ENCODE measurements at places on chromosomes 3 and 15.

DNA sequence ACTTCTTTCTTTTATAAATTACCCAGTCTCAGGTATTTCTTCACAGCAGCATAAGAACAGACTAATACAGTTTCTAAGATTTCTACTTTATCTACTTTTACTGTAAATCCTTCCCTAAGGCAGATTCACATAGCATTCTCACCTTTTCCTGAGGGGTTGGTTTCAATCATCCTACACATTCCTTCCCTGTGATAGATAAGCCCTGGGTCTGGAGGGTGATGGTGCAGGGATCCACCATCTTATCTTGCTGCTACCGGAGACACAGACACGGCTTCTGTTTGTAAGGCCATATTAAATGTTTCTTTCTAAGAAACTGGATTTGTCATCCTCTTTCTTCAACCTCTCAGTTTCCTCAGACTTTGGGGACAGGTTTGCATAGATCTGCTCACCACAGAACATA lies 6.1 kb downstream of the IQCF5 start:
- no peak for DNase-seq

- peak; percentile 40 for DNase-seq
These were observed 2.0 kb upstream of the SOX2 start for GRCh38 chr3:181709537-181710279.

GRCh38 chr15:84654689-84655453 lies 788 bp upstream of the WDR73 start:
- DNase-seq: peak; percentile 82

GRCh38 chr15:29034151-29034550 lies 148.4 kb downstream of the APBA2 start:
- DNase-seq: no peak

DNA sequence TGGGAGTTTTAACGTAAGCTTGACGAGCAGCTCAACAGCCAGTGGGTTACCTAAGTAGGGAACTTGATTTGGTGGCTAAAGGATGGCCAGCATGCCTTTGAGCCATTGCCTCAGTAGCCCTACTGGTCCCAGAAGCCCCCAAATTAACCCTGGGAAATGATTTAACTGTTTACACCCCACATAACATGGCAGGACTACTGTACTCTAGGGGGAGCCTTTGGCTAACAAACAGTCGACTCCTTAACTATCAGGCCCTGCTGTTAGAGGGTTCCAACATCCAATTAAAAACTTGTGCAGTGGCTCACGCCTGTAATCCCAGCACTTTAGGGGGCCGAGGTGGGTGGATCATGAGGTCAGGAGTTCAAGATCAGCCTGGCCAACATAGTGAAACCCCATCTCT lies 9.4 kb upstream of the SMCO1 start:
- no peak for DNase-seq

DNA sequence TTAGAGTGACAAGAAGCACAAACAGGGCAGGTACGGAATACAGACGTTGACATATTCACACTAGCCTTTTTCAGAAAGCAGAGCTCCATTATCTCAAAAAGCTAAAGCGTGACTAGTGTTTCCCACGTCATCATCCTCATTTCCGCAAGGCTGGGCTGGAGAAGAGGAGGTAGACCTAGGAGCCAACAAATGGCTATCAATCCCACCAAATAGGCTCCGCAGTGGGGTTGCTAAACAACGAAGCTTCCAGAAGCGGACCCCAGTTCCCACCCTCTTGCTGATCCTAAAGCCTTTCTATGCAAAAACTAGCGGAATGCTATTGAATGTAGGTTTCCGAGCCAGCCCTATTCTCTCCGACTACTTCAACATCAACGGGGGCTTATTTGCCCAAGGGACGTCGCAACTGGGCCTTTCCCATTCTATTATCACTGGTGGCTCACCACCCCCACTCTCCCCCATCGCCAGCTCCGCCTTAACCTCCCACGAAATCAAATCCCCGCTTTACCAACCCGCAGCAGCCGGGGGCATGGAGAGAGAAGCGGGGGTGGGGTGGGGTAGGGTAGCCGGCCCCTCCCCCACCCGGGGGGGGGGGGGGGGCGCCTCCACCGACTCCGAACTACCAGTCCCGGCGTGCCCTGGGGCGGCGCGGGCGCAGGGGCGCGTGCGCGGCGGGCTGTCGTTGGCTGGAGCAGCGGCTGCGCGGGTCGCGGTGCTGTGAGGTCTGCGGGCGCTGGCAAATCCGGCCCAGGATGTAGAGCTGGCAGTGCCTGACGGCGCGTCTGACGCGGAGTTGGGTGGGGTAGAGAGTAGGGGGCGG lies at the start of gene MORF4L1:
Gene MORF4L1 (plus strand): TSS at position 736 of the 817 bp plus-strand sequence. CDS start 128 bp downstream, outside the sequence.
- DNase-seq: peak; percentile 98

- DNase-seq: peak; percentile 52
These were observed 77.8 kb downstream of the WWTR1 start for GRCh38 chr3:149579838-149580542.

DNA sequence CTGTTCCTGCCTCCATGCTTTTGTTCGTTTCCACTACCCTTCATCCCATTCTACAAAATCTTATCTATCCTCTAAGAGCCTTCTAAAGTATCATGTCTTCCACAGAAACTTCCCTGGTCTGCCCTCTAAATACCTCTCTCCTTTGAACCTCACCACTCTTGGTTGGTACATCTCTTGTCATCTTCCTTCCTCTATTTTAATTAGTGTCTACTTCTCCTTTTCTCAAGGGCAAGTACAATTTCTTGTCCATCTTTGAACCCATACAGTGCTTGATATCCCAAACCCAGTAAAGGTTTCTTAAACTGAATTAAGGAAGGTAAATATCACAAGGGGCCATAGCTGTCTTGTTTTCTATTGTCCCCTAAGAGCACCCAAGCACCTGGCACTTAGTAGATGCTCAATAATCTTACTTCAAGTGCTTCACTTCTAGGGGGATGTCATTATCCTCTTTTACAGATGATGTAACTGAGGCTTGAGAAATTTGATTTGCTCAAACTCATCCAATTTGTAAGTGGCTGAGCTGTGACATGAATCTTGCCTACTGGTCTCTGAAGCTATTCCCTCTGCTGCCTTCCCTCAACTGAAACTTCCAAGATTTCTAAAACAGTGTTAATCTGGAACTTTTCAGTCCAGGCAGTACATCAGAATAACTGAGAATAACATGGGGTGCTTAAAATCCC lies 2.6 kb upstream of the DAPK2 start:
- DNase-seq: no peak

GRCh38 chr3:44105571-44105970 lies 136.1 kb upstream of the TOPAZ1 start:
- DNase-seq: no peak

DNA sequence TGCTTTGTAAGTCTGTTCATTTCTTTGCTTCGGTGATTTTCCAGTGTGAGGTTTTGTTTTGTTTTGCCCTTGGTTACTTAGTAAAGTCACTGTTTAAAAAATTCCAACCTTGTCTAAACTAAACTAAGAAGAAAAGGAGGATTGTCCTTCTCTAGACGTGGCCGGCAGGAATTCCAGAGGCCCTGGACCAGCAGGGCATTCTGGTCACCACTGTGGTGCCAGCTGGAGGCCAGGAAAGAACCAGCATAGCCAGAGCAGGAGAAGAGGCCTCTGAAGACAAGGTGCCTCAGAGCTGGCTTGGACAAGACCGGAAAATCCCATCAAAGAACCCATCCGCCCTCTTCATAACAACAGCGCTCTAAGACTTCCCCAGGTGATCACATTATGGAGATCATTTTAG lies 8.2 kb downstream of the PLOD2 start:
- no peak for DNase-seq

DNA sequence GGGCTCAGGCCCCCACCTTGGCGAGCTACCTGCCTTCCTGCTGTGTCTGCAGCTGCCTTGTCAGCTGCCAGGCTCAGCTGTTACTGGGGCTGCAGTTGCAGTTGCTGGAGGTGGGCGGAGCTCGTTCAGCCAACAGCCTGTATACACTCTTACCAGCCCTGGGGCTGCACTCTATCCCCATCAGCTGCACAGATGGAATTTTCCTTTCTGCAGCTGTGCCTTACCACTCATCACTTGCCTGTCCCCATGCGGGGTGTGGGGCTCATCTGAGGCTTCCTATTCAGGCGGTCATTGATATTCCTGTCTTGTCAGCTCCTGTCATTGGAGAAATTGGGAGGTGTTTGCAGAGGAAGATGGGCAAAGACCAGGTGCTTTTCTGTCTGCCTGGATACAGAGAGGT lies 9.1 kb upstream of the SYN2 start:
- DNase-seq: no peak

DNA sequence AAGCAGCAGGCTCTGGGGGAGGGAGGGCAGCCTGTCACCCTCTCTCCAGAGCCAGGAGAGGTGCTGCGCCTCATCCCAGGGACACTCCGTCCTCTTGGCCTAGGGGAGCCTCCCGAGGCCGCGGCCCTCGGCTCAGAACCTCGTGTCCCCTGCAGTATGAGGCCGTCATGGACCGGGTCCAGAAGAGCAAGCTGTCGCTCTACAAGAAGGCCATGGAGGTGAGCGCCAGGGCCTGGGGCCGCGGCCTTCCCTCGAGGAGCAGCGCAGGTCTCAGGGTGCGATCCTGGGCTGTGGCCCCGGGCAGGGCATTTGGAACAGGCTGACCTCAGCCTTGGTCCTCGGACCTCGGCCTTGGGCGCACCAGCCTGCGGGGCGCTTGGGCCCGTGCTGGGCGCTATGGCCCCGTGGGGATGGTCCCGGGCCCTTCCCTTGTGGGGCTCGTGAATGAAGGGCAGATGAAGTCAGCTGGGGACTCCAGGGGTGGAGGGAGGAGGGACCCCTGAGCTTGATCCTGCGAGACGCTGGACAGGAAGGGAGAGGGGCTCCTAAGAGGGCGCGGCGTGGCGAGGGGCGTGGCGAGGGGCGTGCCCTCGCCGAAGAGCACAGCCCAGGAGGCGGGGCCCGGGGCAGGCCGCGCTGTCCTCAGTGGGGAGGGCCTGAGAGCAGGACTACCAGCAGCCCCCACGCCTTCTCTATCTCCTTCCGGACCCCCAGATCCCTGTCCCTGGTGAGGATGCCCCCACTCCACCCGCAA lies 32.9 kb downstream of the PSTPIP1 start:
- DNase-seq: no peak

- no peak for DNase-seq
These were observed 165.1 kb upstream of the UBE2E1 start for GRCh38 chr3:23640471-23641146.

DNA sequence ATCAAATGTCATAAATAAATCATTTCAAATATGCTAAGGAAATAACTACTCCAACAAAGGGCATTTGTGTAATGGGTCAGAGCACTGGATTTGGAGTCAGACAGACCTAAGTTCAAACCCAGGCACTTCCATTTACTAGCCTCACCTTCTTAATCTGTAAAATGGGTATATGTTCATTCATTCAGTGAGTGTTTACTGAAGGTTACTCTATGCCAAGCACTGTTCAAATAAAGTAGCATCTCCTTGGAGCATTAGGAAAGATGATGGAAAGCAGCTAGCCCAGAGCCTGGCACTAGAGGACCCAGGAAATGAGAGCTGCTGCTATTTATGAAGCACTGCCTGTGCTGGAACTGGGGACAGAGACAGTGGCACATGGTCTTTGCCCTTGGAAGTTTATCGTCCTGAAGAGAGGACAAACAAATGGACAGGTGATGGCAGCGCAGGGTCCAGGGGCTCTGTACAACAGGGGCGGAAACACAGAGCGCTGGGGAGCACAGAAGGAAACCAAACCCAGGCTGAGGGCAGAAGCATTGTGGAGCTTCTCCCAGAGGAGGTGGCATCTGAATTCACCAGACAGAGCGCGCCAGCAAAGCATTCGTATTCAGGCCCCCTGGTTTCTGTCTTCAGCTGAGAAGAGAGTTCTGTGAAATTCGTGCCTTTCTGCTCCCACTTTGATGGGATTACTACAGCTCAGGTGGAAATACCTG lies 19.0 kb downstream of the TM4SF4 start:
- DNase-seq: no peak

GRCh38 chr3:118536764-118537163 lies 497.9 kb downstream of the IGSF11 start:
- no peak for DNase-seq

DNA sequence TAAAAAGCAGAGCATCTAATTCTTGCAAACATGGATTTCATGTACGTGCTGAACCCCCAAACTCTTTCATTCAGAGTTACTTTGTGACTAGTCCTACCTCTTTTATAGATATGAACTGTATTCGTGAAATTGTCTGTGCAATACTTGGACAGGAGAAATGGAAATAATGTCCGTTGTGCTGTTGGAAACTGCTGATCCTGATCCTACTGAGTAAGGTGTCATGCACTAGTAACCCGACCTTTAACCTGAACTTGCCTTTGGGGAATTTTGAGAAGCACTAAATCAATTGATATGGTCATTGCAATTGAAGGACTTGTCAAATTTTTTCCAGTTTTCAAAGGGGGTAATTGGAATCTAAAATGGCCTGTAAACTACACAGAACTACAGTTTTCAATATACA lies 856.4 kb downstream of the ROBO1 start:
- DNase-seq: no peak

- DNase-seq: peak; percentile 39
These were observed 28.2 kb upstream of the ST6GAL1 start for GRCh38 chr3:186902154-186902553.

- peak; percentile 97 for DNase-seq
These were observed 1078.5 kb downstream of the TUSC7 start for GRCh38 chr3:117788061-117788460.

GRCh38 chr3:108951820-108952501 lies 1.7 kb downstream of the GUCA1C start:
- no peak for DNase-seq

- DNase-seq: peak; percentile 46
These were observed 132.7 kb downstream of the GHSR start for GRCh38 chr3:172315401-172316091.

- peak; percentile 81 for DNase-seq
These were observed 21.0 kb downstream of the ZNF385D start for GRCh38 chr3:21729888-21730459.

- DNase-seq: no peak
These were observed 449.3 kb downstream of the ROBO2 start for GRCh38 chr3:77489216-77489615.

DNA sequence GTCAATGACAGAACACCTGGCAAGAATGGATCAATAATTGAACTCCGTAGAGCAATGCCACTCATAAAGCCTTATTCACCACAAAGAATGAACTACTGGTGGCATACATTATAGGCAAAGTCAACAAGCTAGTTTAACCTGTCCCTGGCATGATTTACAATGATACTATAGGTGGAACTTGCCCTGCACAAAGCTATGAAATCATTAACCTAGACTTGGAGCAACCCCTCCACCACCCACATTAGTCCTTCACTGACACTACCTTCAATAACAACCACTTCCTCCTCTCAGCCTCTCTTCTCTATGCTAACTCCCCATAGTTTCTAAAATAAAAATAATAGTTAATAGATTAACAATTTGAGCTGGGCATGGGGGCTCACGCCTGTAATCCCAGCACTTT lies 54.4 kb downstream of the ACAP2 start:
- no peak for DNase-seq
